ENCODE measurements at places on chromosomes 3 and 15.

- no peak for DNase-seq
Measured at GRCh38 chr15:75007216-75007615, 11.9 kb downstream of the SCAMP5 start.

DNA sequence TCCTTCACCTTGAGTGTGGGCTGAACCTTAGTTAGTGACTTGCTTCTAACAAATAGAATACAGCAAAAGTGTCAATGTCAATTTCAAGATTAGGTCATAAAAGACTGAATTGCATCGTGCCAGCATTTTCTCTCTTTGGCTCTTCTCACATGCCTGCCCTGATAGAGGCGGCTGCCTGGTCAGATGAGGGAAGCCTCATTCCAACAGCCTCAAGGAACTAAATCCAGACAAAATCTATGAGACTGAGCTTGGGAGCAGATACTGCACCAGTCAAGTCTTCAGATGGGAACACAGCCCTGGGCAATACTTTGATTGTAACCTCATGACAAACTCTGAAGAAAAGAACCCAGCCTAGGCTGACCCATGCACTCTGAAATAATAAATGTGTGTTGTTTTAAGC lies 63.5 kb upstream of the MFGE8 start:
- no peak for DNase-seq

DNA sequence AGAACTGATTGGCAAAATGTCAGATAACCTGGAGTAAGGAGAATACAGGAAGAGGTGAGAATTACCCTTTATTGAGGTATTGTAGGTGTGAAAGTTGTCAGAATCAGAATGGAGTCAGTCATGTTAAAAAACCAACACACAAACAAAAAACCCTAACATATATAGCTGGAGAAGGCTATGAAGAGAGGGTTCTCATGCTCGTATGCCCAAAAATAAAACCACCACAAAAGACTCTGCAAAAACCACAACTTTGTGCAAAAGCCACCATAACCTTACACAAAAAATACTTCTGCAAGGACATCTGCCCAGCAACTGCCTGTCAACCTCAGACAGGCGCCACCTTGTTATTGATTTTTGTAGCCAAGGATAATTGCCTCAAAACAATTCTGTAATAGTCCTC lies 136.0 kb downstream of the CD47 start:
- DNase-seq: no peak

GRCh38 chr3:188931531-188931930 lies 240.2 kb upstream of the TPRG1 start:
- DNase-seq: no peak

GRCh38 chr3:107429320-107430181 lies 52.3 kb downstream of the CCDC54 start:
- DNase-seq: peak; percentile 93

- DNase-seq: no peak
Measured at GRCh38 chr15:67389975-67390374, 131.0 kb upstream of the C15orf61 start.

DNA sequence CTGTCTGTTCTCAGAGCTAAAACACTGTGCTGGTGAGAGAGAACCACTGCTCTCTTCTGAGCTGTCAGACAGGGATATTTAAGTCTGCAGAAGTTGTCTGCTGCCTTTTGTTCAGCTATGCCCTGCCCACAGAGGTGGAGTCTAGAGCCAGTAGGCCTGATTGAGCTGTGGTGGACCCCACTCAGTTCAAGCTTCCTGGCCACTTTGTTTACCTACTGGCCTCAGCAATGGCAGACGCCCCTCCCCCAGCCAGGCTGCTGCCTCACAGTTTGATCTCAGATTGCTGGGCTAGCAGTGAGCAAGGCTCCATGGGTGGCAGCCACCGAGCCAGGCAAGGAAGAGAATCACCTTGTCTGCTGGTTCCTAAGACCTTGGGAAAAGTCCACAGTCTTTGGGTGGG lies 21.0 kb upstream of the CACNA1D start:
- DNase-seq: no peak

DNA sequence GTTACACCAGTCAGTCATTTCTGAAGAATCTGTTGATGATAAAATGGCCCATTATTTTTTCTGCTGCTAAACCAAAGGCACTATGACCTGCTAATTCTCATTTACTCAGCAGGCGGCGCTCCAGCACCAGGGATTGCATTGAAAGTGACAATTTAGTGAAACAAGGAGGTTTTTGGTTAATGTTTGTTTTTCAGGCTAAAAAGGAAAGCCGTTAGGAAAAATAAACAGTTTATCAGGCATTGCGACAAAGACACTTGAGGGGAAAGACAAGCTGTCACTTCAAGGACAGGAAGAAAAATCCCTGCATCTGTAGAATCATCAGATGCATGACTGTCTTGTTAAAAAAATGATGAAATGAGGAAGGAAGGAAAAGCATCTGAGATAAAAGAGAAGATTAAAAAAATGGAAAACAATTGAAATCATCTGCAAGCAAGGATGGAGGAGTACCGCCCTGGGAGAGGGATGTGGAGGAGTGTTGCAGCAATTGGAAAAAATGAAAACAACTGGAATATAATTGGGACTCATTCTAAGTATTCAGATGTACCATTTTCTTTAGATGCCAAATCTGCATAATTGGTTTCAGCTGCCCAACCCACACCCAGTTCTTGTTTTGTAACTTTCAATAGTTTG lies 54.0 kb downstream of the NR1D2 start:
- DNase-seq: peak; percentile 71

- DNase-seq: no peak
Measured at GRCh38 chr3:197064771-197065170, 35.2 kb upstream of the MELTF start.

DNA sequence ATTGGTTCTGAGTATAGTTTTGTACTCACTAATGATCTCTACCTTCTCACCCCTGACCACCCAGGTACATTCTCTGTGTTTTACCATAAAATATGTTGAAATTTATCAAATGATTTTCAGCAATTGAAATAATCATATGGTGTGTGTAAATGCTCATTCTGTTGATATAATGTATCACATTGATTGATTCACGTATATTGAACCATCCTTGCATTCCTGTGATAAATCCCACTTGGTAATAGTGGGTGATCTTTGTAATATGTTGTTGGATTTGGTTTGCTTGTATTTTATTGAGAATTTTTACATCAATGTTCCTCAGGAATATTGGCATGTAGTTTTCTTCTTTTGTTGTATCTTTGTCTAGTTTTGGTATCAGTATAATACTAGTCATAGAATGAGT lies 1497.6 kb downstream of the OTOL1 start:
- no peak for DNase-seq

GRCh38 chr15:78052545-78052944 lies 25.0 kb downstream of the TBC1D2B start:
- no peak for DNase-seq

GRCh38 chr3:24365168-24365567 lies 129.5 kb downstream of the THRB start:
- peak; percentile 44 for DNase-seq

GRCh38 chr3:56154297-56154696 lies 314.0 kb downstream of the ERC2 start:
- DNase-seq: peak; percentile 33

DNA sequence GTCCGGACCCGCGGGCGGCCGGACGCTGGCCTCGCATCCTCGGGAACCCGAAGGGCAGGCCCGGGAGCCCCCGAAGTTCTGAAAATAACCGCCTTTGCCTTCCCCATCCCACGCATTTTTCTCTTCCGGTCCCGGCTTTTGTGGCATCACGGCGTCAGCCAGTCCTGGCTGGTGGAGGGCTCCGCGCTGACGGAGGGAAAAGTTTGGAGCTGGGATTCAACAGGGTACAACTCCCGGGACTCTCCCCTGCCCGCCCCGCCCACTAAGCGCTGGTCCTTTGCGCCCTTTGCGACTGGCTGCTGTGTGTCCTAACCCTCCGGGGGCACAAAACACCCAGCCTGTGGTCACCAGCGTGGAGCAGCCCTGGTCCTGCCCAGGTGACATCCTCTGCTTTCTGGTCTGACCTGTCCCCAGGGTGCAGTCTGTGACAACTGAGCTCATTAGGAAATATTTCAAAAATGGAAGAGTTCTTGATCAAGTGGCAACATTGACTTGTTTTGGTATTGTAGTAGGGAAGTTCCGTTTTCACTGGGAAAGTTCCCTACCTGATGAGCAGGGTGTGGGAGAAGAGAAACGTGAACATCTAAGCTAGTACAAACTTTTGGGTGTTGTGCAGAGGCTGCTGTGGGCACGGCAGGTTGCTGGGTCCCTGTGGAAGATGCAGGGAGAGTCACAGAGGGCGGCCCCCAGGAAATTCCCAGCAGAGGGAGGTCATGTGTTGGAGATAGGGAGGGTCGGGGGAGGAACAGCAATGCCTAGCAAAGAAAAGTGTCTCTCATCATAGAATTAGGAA lies 775 bp downstream of the ARNT2 start:
- DNase-seq: no peak
